ENCODE measurements at places on chromosomes 7 and 10. TPM values are rescaled to one million over a fixed set of nuclear protein-coding genes. Genes with fewer than 3 reads are reported as not detected.

DNA sequence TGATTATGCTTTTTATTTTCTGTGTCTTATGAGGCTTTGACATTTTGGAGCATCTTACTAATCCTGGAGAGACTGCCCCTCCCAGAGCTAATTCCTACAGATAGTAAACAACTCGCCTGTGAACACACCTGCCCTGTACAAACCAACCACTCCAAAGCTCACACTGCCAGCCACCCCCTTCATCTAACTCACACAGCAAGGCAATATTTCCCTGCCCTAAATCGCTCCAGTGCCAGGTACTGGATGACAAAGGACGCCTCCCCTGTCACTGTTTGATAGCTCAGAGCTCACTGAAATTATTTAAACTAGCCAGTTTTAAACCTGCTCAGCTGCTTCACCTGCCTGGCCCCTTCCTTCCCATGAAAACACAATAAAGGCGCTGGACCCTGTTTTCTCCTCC is 535.1 kb upstream of the CELF2 start:
- no peaks in the 10 kb centered on the region for H3K4me1 ChIP-seq
- DNase-seq, result no peak
- no peak overlapping the region for H3K4me3 ChIP-seq
- no peaks in the 10 kb centered on the region for H3K36me3 ChIP-seq
- no peak overlapping the region for H3K27ac ChIP-seq

DNA sequence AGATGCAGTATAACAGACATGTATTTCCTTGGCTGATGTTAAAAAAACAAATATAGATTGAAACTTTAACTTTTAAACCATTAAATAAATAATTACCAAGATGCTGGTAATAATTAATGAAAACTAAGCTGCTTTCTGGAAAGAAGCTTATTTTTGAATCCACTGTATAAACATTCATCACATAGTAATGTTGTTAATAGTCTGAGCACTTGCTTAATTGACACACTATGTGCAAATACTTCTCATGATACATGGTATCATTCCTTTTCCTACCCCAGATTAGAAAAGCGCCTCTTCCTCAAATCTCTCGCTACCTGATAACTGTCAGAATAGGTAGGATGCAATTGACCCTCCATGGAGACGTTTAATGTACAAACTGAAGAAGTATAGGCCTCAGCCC is 15.0 kb upstream of the COL28A1 start:
- no peak overlapping the region for H3K27ac ChIP-seq
- no peaks in the 10 kb centered on the region for H3K27me3 ChIP-seq
- no peaks in the 10 kb centered on the region for H3K36me3 ChIP-seq
- no peak for DNase-seq

DNA sequence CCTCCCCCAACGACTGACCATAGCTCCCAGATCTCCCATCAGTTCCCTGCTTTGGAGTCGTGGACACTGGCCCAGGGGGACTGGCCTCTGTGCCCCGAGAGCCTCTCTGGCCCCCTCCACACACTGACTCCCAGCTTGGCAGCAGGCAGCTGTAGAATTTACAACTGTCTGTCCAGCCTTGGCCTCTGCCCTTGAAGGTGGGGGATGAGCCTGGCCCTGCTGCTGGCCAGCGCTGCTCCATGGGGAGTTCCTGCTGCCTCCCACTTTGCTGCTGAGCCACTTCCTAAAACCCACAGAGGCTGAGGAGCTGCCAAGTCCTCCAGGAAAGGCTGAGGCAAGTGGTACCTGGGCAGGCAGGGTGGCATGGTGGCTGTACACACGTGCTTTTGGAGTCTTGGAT is 147.1 kb downstream of the WDR11 start:
- no peak for DNase-seq
- H3K27me3 ChIP-seq, result no peaks in the 10 kb centered on the region
- H3K27ac ChIP-seq, result no peak overlapping the region
- H3K4me3 ChIP-seq, result no peak overlapping the region
- H3K4me1 ChIP-seq, result no peaks in the 10 kb centered on the region

Gene EPO
- total RNA-seq, result 1.1 TPM

GRCh38 chr10:29731760-29732159 is 97.0 kb upstream of the SVIL start:
- H3K36me3 ChIP-seq, result no peaks in the 10 kb centered on the region
- H3K4me3 ChIP-seq, result no peak overlapping the region

- no peaks in the 10 kb centered on the region for H3K27me3 ChIP-seq
- H3K4me3 ChIP-seq, result no peak overlapping the region
- no peaks in the 10 kb centered on the region for H3K36me3 ChIP-seq
- DNase-seq, result no peak
Observed at GRCh38 chr10:31350891-31351290, 31.9 kb downstream of the ZEB1 start.

- no peak overlapping the region for H3K27ac ChIP-seq
- no peak overlapping the region for H3K4me3 ChIP-seq
- no peaks in the 10 kb centered on the region for H3K27me3 ChIP-seq
- peaks cover 3% of the 10 kb centered on the region for H3K4me1 ChIP-seq
- DNase-seq, result no peak
- no peaks in the 10 kb centered on the region for H3K36me3 ChIP-seq
Observed at GRCh38 chr7:131080754-131081153, 246.9 kb upstream of the MKLN1 start.

GRCh38 chr7:91248996-91249395 is 15.2 kb upstream of the FZD1 start:
- H3K4me1 ChIP-seq, result no peaks in the 10 kb centered on the region
- H3K4me3 ChIP-seq, result no peak overlapping the region
- H3K27ac ChIP-seq, result no peak overlapping the region
- no peaks in the 10 kb centered on the region for H3K27me3 ChIP-seq
- DNase-seq, result no peak

Gene HSPA12A
- total RNA-seq, result 8.8 TPM

GRCh38 chr10:131264110-131264788 is 47.3 kb downstream of the TCERG1L start:
- DNase-seq, result no peak
- no peaks in the 10 kb centered on the region for H3K27me3 ChIP-seq
- no peaks in the 10 kb centered on the region for H3K4me1 ChIP-seq
- no peak overlapping the region for H3K27ac ChIP-seq
- no peaks in the 10 kb centered on the region for H3K36me3 ChIP-seq

GRCh38 chr10:50480054-50481007 is 143.4 kb downstream of the SGMS1 start:
- DNase-seq, result no peak
- no peak overlapping the region for H3K4me3 ChIP-seq
- H3K27me3 ChIP-seq, result no peaks in the 10 kb centered on the region
- no peak overlapping the region for H3K27ac ChIP-seq

Gene BLNK
- total RNA-seq, result not detected

Gene SNCG
- total RNA-seq, result 39.7 TPM

DNA sequence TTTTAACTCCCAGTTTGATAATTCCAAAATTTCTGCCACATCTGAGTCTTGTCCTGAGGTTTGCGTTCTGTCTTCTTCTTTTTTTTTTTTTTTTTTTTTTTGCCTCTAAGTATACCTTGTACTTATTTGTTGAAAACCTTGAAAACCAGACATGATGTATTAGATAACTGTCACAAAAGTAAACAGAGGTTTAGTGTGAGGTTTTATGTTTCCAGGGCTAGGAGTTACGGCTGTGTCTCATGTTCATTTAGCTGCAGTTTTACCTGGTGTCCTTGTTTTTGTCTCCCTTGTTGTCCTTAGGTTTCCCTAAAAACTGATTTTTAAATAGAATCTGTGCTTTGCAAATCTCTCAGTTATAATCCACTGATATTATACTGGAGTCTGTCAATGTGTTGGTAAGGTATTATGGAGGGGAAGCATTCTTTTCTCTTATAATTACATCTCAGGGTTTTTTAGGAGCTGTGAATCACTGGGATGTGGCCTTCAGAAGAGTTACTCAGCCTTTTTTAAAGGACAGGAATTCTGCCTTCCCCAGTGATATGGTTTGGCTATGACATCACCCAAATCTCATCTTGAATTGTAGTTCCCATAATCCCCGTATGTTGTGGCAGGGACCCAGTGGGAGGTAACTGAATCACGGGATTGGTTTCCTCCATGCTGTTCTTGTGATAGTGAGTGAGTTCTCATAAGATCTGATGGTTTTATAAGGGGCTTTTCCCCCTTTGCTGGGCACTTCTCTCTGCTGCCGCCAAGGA is 95.0 kb downstream of the CDCA7L start:
- DNase-seq, result no peak
- H3K27ac ChIP-seq, result no peak overlapping the region

DNA sequence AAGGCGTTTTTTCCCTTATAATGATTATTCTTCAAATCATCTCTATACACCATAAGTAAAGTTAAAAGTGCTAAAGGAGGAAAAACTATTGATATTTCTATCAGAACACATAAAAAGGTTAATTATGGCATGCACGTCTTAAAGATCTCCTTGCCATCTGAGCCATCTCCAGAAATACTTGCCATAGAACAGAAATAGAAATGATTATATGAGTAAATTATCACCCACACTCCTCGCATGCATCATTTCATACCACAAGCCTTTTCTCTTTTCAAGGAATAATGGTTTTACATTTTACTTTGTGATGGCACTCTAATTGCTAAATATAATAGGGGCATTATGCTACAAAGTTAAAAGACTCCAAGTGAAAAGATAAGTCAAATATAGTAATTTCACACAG is 55.7 kb upstream of the GLCCI1 start:
- no peaks in the 10 kb centered on the region for H3K27me3 ChIP-seq
- no peak overlapping the region for H3K27ac ChIP-seq
- no peaks in the 10 kb centered on the region for H3K4me1 ChIP-seq
- DNase-seq, result no peak
- H3K36me3 ChIP-seq, result no peaks in the 10 kb centered on the region

- DNase-seq, result no peak
- no peaks in the 10 kb centered on the region for H3K36me3 ChIP-seq
Observed at GRCh38 chr10:12589291-12589690, 239.9 kb downstream of the CAMK1D start.

GRCh38 chr10:19654576-19654975 is 161.7 kb upstream of the PLXDC2 start:
- H3K36me3 ChIP-seq, result no peaks in the 10 kb centered on the region
- peak overlapping the region; percentile 25 for H3K27ac ChIP-seq
- H3K4me1 ChIP-seq, result no peaks in the 10 kb centered on the region

DNA sequence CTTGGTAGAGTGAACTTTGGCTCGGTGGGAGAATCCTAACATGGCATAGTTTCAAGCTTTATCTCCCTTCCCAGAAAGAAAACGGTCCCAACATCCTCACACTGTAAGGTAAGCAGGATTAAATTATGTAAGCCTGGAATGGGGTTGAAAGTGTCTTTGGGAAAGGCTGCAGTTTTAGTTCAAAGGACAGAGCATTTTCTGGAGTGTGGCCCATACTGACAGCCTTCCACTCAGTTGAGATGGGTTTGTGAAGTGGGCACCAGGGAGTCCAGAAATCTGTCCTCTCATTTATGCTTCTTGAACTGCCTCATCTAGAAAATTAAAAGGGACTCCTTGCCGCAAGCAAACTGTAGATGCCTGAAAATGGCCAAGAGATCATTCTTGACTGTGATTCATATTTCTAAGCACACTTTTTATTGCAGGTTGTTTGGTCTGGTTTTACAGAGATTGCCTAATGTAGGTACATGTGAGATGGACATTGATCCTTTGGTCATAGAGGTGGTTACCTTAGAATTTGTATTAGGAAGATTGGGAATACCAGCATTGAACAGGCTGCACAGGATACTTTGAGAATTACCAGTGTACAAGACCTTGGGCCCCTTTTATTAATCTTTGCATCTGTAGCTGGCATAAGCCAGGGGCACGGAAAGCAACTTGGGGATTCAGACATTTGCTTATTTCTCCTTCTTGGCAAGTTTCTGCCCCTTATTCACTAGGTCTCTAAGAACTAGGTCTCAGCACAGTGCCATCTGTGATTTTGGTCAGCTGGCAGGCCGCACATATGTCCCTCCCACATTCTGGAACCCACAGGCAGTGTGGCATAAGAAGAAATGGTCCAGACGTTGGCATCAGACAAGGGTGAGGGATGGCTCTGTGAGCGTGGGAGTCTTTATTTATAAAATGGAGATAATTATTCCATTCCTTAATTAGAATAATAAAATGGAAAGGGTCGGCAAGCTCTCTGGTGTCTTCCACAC is 125.9 kb downstream of the GLCCI1 start:
- no peak for DNase-seq
- H3K27ac ChIP-seq, result no peak overlapping the region
- no peaks in the 10 kb centered on the region for H3K27me3 ChIP-seq
- H3K4me3 ChIP-seq, result no peak overlapping the region

GRCh38 chr10:31808258-31809218 is 120.1 kb downstream of the ARHGAP12 start:
- peak overlapping the region; percentile 87 for H3K27ac ChIP-seq
- DNase-seq, result peak; percentile 44
- H3K4me1 ChIP-seq, result no peaks in the 10 kb centered on the region
- H3K36me3 ChIP-seq, result no peaks in the 10 kb centered on the region
- H3K27me3 ChIP-seq, result no peaks in the 10 kb centered on the region

DNA sequence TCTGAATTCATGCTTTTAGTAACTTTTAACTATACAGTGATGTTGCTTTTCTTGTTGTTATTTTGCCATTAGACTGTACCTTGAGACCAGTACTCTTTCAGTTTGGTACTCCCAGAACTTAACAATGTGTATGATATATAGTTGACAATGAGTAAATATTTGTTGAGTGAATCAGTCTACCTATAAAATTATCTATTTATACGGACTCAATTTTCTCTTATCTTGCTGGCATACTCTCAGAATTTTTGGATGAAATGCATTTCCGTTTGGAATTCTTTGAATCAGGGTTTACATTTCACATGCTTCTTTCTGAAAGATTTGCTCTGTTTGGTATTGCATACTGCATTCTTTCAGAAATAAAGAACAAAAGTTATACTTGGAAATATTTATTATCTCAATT is 47.8 kb upstream of the LRRC17 start:
- no peaks in the 10 kb centered on the region for H3K4me1 ChIP-seq
- no peaks in the 10 kb centered on the region for H3K36me3 ChIP-seq
- H3K4me3 ChIP-seq, result no peak overlapping the region
- no peaks in the 10 kb centered on the region for H3K27me3 ChIP-seq
- no peak for DNase-seq

Gene PLXDC2
- total RNA-seq, result 39.4 TPM

DNA sequence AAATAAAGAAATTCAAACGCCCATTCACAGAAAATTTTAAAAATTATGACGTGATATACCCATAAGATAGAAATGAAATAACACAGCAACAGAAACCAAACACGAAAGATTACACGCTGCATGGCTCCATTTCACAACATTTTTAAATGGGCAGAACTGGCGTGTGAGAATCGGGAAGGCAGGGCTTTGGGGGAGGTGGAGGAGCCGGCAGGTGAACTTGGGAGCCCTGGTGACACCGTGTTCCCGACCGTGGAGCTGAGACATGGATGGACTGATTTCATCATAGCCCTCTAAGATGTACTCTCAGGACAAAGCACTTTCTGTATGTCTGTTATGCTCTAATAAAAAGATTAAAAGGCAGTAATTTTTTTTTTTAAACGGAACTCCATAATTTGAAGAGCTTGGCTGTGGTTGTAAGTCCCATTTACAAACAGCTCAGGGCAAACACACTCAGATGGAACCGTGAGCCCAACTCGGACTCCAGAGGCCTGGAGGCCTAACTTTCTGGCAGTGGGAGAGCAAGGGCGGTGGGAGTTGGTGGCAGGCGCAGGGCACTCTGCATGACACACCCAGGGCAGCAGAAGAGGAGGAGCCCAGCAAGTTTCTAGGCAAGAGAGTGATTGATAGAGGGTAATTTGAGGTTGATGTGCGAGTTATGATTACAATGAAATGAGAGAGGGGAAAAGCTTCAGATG is 203.4 kb downstream of the MAD1L1 start:
- no peaks in the 10 kb centered on the region for H3K4me1 ChIP-seq
- H3K36me3 ChIP-seq, result no peaks in the 10 kb centered on the region
- no peak for DNase-seq
- H3K27ac ChIP-seq, result no peak overlapping the region

GRCh38 chr10:45257600-45257999 is 57.8 kb downstream of the OR13A1 start:
- H3K36me3 ChIP-seq, result no peaks in the 10 kb centered on the region
- H3K4me1 ChIP-seq, result no peaks in the 10 kb centered on the region
- no peak overlapping the region for H3K4me3 ChIP-seq
- H3K27ac ChIP-seq, result no peak overlapping the region

Measured in uterus (tissue), 4 donors.